ENCODE measurements at places on chromosomes 11 and 22.

GRCh38 chr22:33062361-33062760, 4.2 kb upstream of the SYN3 start:
- no peak for DNase-seq

- DNase-seq: no peak
Observed at GRCh38 chr11:2553886-2554285, 109.1 kb downstream of the KCNQ1 start.

DNA sequence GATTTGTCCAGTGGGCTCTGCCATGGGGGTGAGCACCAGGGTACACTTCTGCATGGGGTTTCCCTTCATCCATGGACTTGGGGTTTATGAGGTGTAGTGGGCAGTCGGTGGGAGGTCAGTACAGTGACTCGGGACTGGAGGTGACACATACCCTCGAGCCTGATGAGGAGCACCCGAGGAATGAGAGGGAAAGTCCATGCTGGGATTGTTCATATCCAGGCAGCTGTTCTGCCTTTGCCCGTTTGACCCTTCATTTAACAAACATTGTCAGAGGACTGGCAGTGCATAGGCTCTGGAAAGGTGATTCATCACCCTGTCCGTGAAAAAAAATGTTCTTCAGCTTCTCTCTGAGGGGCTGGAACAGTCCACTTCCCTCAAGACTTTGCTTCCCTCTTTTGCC, 2.7 kb downstream of the NAV2 start:
- DNase-seq: no peak

GRCh38 chr22:24789516-24789915, 15.0 kb upstream of the PIWIL3 start:
- DNase-seq: no peak

GRCh38 chr11:76910620-76911414, 50.1 kb downstream of the ACER3 start:
- no peak for DNase-seq

DNA sequence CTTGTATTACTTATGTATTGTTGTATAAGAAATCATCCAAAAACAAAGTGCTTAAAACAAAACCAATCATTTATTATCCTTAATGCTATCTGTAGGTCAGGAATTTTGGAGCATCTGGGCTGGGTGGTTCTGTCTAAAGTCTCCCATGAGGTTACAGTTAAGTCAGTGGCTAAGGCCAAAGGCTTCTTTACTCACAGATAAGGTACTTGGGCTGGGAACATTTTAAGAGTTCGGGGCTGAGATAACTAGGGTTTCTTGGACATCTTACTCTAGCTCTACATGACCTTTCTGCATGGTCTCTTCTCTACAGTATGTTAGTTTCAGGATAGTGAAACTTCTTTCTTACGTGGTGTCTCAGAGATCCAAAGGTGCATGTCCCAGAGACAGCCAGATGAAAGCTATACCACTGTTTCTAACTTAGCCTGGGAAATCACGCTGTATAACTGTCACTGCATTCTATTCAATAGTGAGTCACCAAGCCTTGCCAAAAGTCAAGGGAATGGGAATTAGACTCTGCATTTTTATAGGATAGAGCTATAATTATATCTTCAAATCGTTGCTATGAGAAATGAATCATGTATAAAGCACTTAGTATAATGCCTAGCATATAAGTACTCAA, 29.6 kb downstream of the SOX6 start:
- no peak for DNase-seq

- no peak for DNase-seq
Observed at GRCh38 chr11:87628026-87628580, 547.1 kb downstream of the RAB38 start.

DNA sequence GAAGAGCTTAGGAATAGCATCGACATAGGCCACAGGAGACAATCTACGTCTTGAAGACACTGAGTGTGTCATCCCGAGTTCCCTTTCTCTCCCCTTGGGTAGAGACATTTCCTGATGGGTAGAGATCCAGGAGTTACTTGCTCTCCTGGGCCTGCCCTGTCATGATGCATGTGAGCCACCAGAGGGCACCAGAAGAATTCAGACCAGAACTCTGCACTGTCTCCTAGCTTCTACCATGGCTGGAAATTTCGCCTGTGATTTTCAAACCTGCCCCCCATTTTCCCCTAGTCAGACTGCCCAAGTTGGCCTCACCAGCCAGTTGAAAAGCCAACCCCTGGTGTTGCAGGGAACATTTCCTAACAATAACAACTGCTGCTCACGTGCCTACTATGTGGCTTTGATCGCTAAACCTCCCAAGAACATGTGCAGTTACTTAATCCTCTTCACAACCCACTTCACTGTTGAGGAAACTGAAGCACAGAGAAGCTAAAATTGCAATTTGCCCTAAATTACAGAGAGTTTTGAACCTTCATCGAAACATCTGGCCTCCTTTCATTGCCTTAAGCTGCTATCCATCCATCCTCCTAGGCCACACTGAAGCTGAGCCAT, 47.2 kb downstream of the C11orf58 start:
- DNase-seq: peak; percentile 54

- DNase-seq: no peak
Observed at GRCh38 chr11:5815534-5815933, 6.8 kb downstream of the OR52N2 start.

Data from CD8-positive, alpha-beta T cell (primary cell).